ENCODE measurements at places on chromosomes 5 and 9.

- no peak for DNase-seq
Measured at GRCh38 chr5:43075319-43076293, 35.5 kb upstream of the ANXA2R start.

DNA sequence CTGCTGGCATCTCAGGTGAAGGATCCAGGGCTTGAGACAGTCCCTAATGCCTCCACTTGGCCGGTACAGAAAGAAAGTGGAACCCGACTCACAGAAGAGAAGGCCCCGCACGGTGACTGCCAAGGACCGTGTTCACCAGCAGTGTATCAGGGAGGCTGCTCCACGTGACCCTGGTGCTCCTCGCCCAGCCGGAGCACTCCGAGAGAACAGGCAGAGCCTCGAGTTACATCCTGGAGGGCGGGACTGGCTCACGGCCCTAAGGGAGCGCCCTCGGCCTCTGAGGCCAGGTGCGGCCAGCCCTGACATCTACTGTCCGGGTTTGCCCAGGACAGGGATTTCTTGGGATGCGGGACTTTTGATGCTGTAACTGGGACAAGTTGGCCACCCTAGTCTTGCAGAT, 104.0 kb upstream of the SARDH start:
- DNase-seq = no peak

DNA sequence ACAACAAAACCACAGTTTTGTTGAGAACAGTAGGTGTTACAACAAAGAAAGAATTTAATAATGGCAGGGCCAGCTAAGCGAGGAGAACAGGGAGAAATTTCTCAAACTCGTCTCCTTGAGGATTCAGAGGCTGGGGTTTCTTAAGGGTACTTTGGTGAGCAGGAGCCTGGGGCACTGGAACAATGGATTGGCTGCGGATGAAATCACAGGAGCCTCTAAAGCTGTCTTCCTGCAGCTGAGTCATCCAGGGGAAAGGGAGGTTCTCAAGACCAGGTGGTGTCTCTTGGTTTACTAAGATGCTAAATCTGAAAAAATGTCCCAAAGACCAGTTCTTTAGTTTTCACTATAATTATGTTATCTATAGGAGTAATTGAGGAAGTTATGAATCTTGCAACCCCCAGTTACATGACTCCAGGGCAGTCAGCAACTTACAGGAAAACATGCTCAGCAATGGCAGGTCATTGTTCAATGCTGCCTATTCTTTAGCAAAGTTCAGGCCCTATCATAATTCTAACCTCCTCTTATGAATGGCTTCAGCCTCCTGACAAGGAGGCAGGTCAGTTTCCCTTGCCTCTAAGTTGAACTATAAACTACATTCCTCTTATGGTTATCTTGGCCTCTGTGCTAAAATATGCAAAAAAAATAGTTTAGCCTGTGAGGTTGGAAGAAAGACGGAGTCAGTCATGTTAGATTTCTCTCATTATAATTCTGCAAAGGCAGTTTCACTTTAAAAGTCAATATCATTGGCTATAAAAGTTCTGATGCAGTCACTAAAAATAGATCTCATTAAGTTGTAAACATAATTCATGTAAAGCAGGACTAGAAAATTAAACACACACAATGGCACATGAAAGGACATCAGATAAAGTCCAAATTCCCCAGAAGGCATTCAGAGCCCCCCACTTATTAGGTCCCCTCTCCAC, 63.3 kb upstream of the CKS2 start:
- no peak for DNase-seq

DNA sequence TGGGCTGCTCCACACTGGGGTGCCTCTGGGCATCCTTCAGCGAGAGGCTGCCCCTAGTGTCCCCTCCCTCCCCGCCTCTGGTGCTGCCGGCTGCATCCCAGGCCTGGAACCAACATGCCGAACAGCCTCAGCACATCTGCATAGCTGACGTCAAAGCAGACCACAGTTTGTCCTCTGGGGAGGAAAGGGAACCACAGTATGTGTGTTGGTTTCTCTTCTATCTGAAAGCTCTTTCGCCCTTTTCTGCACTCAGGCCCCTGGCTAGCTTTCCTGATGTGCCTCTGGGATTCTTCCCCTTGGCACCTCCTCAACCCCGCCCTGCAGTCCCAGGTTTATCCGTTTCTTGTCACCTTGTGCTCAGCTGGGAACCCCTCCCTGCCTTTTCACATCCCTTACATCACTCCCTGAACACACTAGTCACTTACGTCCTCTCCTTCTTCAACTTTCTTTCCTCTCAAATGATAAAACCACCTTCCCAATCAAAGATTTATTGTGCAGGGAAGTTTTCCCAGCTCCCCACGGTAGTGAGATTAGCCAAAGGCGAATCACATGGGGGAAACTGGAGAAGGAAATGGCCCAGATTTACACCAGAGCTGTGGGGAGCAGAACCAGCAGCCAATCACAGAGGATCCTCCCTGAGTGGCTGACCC, 35.5 kb upstream of the B4GALT1 start:
- no peak for DNase-seq

GRCh38 chr5:179435731-179436315, 90.6 kb upstream of the ADAMTS2 start:
- DNase-seq = no peak

DNA sequence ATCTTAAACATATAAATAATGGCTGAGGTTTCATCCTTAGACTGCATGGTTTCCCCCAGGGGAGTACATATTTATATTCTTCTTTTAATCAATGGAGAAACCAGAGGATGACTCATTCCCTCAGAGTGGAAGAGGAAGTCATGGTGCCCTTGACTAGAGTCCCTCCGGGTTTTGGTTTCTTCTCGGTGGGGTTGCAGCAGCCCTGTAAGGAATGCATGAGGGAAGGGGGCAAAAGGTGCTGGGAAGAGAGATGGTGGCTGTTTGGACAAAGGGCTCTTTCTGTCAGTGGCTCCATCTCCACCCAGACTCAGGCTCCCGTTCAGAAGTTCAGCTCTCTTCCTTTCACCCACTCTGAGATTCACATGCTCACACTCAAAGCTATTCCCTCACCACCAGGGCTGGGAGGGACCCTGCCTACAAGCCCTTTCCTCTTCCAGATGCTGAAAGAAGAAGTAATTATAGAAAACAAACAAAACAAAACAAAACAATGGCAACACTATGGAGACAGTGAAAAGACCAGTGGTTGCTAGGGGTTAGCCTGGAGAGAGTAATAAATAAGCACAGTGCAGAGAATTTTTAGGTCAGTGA, 129.8 kb upstream of the IL12B start:
- DNase-seq = no peak

DNA sequence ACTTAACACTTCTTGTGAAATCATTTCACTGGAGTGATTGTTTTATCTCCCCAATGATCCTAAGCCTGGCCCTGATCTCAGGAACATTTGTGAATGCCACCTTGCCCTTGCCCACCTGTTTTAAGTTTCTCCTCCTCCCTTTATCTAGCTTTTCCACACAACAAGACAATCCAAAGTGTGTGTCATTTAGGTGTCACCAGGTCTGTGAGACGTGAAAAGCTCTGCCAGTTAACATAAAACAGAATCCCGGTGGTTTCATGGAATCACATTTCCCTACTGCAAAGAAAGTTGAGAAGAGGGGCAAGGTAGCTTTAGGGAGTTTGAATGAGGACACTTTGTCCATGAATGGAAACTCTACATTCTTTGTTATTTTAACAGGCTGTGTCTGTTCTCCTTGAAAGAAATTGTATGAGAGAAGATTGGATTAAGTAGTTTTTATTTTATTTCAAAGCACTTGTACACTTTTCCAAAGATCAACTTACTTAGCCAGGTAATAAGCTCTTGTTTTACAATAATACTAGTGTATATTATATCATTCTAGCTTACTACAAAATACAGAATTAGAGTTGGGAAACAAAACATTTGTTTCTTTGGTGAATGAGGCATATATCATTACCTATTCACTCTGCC, 239.0 kb downstream of the ISL1 start:
- no peak for DNase-seq

GRCh38 chr5:32332966-32333365, 20.2 kb upstream of the MTMR12 start:
- DNase-seq = no peak

DNA sequence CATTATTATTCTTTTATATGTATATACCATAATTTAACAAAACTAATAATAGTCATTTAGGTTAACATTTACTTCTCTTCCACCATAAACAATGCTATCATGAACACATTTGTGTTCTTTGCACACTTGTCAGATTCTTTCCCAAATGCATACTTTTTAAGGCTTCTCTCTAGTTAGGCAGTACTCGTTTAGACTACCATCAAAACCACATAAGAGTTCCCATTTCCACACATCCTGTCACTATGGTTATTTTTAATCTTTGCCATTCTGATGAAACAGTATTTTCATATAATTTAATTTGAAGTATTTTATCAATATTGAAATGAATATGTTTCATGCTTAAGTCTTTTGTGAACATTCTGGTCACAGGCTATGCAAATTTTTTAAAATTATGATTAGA, 15.1 kb downstream of the DROSHA start:
- DNase-seq = no peak

GRCh38 chr5:177378884-177379883, 5.0 kb upstream of the SLC34A1 start:
- no peak for DNase-seq

GRCh38 chr9:21747175-21747574, 55.3 kb upstream of the MTAP start:
- no peak for DNase-seq

- no peak for DNase-seq
Measured at GRCh38 chr9:95870906-95871305, 4.6 kb upstream of the ERCC6L2 start.

DNA sequence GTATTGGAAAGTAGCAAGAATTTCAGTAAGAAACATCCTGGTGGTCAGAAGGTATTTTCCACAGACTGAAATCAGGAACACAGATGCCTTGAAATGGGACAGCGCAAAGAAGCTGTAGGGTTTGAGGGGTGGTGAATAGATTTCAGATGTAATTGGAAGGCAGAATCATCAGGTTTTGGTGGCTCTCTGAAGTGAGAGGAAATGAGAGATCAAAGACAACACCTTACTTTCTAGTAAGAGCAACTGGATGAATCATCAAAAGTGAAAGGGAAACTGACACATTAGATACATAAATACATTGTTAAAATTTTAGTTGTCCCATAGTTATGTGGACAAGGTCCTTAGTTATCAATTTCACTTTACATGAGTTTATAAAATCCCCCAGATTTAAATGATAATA, 188.2 kb upstream of the SLC27A6 start:
- DNase-seq = no peak

DNA sequence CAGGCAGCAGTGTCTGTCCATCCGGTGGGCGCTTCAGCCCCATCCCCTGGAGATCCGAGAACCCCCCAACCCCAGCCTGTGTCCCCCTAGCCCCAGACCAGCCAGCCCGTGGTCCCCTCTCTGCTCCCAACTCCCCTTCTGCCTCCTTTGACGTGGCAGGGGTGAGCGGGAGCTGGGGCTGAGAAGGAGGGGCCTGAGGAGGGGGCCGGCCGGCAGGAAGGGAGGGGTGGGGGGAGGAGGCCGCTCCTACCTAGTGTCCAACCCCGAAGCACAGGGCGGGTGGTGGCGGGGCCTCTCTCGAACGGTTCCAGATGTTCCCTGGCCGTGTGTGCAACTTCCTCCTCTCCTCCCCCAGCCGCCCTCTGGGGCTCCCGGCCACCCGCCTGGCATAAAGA, 31.0 kb downstream of the GOLGA2 start:
- no peak for DNase-seq

GRCh38 chr5:10485142-10485795, 43.6 kb downstream of the ROPN1L start:
- no peak for DNase-seq

DNA sequence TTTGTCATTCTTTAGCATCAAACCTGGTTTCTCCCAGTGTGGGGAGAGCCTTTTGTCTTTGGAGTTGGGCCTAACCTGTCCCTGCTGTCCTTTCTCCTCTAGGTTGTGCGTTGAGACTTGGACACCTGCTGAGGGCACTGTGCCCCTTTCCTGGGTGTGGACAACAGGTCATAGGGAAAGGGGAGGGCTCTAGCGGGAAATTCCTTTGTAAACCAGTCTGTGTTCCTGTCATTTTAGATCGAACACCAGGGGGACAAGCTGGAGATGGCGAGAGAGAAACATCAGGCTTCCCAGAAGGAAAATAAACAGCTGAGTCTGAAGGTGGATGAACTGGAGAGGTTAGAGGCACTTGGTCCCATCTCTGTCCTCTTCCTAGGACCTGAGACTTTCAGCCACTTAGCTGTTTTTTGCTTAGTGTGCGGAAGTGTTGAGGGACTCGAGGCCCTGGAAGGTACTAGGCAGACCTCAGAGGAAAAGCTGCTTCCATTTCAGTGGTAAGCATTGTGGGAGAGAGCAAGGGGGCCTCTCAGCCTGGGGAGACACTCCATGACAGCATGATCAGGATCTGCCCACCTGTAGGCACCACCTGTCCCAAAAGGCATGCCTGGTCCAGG, 8.6 kb upstream of the GLE1 start:
- DNase-seq = no peak

GRCh38 chr9:124660341-124660801, 110.7 kb downstream of the NR6A1 start:
- DNase-seq = no peak

GRCh38 chr5:147746986-147747385, 35.5 kb downstream of the JAKMIP2 start:
- DNase-seq = no peak

- DNase-seq = no peak
Measured at GRCh38 chr9:116190637-116191396, 37.2 kb downstream of the PAPPA start.

DNA sequence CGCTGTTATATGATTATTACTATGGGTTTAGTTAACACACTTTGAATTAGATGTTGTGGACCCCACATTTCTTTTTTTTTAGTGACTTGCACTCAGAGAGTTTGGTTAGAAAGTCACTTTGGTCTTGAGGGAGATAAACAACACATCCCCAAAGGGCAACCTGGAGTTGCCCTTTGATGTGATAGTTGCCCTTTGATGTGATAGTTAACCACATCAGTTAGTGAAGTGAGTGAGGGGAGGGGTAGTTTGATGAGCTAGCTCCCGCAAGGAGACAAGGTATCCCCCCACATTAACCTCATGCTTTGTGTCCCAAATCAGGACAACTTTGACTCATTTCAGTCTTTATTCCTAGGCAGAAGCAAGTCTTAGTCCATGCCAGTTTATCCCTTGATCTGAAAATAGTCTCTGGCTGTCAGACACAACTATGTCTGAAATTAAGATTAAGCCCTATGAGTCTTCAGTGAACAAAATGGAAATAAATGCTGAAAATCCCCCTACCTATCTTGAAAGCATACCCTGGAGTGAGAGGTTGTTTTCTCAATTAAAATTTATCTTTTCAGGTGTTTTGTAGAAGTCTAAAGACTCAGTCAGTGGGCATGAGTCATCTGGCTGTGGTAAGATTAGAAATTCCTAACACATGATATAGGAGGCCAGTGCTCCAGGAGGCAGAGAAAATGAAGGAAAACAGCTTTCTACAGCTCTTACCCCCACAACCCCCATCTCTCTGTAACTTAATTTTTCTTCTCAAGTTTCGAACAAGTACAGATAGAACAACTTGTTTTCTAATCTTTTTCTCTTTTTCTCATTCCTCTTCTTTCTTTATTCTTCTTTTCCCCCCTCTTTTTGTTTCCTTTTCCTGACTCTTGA, 208.9 kb upstream of the DMRTA1 start:
- no peak for DNase-seq

All from activated CD8-positive, alpha-beta memory T cell treated with anti-CD3 and anti-CD28 coated beads for 1 hour (primary cell).